DMS53 (cell line): ENCODE measurements at places on chromosomes 12 and 14.

DNA sequence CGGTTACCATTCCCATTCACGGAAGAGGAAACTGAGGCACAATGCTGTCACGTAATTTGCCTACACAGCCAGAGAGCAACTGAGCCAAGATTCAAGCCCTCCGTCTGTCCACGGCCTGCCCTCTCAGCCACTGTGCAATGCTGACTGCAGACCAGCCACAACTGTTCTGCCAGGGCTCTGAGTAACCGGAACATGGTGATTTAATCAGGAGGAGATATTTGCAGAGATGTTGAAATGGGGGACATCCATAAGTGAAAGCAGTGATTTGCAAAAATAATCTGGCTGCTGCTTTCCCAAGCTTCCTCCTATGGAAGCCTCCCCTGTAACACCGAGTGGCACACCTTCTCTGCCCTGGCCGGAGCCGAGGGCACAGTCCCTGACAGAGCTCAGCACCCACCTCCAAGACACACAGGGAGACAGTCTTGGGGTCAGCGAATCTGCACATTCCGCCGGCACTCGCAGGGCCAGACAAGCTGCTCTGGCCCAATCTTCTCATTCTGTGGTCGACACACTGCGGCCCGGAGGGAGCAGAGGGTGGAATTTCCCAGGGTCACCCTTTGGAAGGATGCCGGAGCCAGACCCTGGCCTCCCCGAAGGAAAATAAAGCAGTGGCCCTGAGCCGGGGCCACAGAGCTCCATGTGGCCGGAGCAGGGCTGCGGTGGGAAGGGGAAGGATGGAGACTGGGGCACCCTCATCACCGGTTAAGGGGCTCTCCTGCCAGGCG is 158.2 kb upstream of the DIO3 start:
- DNase-seq, result no peak

DNA sequence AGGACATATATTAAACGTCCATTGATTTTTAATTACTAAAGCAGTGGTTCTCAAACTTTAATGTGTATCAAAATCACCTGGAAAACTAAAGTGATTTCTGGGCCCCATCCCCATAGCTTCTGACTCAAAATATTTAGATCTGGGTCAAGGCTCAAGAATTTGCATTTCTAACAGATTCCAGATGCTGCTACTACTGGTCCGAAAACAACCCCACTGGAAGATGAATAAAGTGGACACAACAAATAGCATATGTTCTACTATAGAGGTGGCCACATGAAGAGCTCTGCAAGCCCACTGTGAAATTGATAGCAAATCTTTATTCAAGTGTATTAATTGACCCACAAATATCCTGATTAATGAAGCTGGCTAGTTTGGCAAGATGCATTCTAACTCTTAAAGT is 69.4 kb downstream of the SPATA7 start:
- DNase-seq, result no peak

GRCh38 chr14:76282581-76282980 is 93.4 kb upstream of the ESRRB start:
- DNase-seq, result no peak

- DNase-seq, result peak; percentile 43
Measured at GRCh38 chr14:37709419-37710195, 114.2 kb downstream of the TTC6 start.

GRCh38 chr14:57834961-57835360 is 30.9 kb downstream of the SLC35F4 start:
- no peak for DNase-seq

DNA sequence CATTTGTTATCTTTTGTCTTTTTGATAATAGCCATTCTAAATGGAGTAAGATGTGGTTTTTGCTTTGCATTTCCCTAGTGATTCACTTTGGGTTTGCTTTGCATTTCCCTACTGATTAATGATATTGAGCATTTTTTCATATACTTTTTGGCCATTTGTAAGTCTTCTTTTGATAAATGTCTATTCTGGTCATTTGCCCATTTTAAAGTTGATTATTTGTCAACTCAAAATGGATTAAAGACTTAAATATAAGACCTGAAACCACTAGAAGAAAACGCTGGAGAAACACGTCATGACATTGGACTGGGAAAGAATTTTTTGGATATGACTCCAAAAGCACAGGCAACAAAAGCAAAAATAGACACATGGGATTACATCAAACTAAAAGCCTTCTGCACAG is 148.0 kb downstream of the APAF1 start:
- no peak for DNase-seq

- no peak for DNase-seq
Measured at GRCh38 chr12:12784911-12785814, at the start of gene APOLD1. Gene APOLD1 (plus strand): TSS chr12:12785659. CDS start chr12:12785692, 33 bp downstream.

- DNase-seq, result no peak
Measured at GRCh38 chr14:48738186-48738925, 847.8 kb downstream of the RPS29 start.

- peak; percentile 97 for DNase-seq
Measured at GRCh38 chr12:93135286-93136239, 206.5 kb upstream of the EEA1 start.

DNA sequence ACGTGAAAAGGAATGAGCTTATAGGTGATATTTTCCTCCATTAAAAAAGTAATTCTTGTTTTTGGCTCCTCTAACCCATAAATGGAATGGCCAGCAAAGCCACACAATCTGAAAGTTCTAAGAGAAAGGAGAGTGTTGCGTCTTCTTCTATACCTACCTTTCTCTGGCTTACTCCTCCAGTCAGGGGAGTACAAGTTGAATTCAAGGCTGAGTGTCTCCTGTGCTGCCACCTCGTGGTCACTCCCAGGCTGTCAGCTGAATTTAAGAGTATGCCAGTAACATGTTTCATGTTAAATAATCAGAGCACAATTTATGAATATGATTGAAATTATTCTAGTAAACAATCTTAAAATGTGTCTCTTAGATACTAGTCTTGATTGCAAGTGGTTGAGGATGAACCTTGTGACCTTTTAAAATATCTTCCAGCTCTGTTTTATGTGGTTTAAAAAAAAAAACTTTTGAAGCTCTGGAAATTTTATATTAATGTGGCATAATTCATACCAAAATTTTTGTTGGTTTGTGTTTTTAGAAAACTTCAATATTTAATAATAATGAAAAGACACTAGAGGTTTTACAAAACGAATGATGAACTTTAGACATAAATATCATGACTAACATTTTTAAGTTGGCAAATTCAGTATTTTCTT is 31.7 kb downstream of the PTHLH start:
- peak; percentile 92 for DNase-seq

DNA sequence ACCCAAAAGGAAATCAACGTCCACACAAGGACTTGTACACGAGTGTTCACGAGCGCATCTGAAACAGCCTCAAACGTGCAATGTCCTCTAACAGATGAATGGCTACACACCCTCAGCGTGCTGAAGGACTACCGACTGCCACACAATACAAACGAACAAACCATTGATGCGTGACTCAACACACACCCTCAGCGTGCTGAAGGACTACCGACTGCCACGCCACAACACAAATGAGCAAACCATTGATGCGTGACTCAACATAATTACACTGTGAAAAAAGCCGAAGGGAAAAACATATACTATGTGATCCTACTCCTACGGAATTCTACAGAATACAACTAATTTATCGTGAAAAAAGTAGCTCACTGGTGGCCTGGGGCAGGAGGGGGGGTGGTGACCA is 25.1 kb upstream of the BTBD6 start:
- DNase-seq, result no peak

DNA sequence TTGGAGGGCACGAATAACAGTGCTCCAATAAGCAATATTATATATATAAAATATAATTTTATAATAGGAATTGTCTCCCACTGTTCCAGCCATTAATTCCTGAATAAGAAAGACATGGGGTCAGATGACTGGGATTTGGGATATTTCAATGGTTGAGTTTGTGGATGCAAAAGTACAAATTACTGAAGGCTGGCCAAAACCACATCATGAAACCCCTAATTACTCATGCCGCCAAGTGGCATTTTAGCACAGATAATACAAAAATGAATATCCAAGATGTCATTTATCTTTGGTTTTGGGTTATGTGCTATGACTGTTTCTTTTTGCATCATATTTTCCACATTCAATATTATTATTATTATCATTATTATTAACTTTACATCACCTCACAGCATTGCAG is 261.4 kb upstream of the TBX3 start:
- no peak for DNase-seq

GRCh38 chr12:116759783-116760621 is 21.9 kb downstream of the RNFT2 start:
- peak; percentile 30 for DNase-seq

GRCh38 chr12:12818701-12819100 is 5.6 kb downstream of the DDX47 start:
- DNase-seq, result no peak

- DNase-seq, result no peak
Measured at GRCh38 chr14:32578181-32578580, 249.1 kb downstream of the AKAP6 start.

- DNase-seq, result no peak
Measured at GRCh38 chr12:52271158-52271557, 3.3 kb upstream of the KRT86 start.

DNA sequence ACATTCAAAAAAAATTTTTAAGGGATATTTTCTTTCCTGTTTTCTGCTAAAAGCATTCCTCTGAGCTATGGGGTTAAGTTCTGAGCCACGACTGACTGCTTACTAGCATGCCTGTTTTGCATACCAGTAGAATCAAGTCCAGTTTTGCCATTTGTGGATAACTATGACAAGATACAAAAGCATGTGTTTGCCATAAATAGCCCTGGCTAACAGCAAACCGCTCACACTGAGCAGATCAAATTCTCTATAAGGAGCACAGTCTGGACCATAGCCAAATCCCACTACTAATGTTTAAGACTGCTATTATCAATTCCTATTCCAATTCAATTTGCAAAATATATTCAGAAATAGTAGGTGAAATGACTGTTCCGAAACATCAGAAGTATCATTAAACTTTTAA is 3.2 kb downstream of the CFL2 start:
- peak; percentile 3 for DNase-seq

DNA sequence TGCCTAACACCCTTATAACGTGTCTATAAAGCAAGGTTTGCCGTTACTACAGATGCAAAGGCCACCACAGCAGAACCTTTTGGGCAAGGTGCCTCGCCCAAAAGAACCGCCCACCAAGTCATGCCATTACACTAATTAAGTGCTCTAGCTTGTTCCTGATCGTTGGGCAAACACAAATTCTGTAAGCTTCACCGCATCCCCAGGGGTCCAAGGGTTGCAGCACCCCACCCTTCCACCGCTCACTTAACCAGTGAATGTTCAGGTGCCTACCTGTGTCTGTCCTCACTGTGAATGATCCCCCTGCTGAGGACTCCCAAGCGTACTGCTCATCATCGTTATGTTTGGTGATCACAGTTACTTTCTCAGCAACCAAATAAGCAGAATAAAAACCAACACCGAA is 1.4 kb downstream of the HSP90AA1 start:
- peak; percentile 12 for DNase-seq

DNA sequence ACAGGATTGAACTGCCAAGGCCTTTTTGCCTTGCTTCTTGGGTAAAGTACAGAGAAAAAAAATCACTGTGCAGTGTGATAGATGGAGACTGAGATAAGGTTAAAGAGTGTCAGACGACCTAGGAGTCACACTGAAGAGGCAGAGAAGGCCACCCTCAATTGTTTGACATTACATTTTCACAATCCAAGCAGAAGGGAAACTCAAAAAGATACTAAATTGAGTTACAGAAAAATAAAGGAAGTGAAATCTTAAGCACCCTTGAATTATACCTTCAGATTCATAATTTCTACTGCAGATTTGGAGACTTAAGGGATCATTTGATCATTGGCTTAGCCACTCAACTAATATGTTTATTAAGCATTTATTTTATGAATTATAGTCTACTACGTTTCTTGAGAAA is 97.1 kb downstream of the MYF5 start:
- no peak for DNase-seq

GRCh38 chr12:106573239-106573638 is 9.6 kb upstream of the RFX4 start:
- DNase-seq, result no peak

DNA sequence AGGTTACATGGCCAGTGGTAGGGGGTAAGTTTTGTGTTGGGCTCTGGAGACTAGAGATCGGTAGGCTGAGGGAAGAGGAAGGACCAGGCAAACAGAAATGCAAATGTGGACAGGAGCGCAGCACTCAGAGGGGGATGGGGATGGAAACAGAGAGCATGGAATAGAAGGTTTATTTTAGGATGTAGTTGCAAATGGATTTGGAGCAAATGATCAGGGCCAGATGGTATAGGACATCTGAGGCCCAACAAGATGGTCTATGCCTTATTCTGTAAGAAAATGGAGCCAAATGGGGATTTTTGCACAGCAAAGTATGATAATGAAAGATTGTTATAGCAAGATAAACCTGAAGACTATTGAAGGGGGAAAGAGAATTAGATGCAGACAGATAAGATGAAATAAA is 102.5 kb upstream of the PTPRB start:
- no peak for DNase-seq

- no peak for DNase-seq
Measured at GRCh38 chr12:8549381-8549780, 8.7 kb upstream of the CLEC4E start.

GRCh38 chr14:63565448-63565847 is 22.3 kb upstream of the PPP2R5E start:
- no peak for DNase-seq

DNA sequence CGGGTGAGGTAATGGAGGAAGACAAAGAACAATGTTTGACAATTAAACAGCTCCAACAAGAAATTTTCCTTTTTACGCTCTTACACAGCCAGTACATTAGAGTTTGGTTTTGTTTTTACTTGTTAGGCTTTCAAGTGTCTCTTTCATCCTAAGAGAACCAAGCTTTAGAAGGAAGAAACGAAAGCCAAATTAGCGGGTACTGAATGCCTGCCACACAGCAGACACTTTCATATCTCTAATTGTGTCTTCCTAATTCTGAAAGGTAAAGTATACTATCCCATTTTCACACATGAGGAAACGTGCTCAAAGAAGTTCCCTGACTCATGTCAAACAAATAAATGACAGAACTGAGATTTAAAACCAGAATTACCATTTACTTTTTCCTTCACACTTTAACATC is 65.0 kb downstream of the CDK17 start:
- no peak for DNase-seq

- DNase-seq, result no peak
Measured at GRCh38 chr12:78249578-78249977, 418.9 kb downstream of the NAV3 start.

DNA sequence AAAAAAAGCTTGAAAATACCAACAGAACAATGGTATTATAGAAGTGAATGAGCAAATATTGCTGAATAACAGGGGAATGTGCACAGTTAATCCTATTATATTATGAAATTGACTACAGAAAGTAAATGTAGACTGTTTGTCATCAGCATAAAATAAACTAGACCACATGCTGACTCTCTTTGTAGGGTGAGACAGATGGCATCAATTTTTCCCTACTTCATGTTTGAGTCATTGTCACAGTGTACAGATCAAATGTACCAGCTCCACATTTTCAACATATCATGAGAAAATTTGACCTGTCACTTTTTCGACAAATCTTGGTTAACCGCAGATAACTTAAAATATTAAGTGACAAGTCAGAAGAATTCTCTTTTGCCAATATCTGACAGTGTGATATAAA is 421.0 kb downstream of the RPL10L start:
- peak; percentile 15 for DNase-seq
